GM12865 (cell line): ENCODE measurements at places on chromosomes 1 and 21.
A peak's percentile ranks its signal among the peaks of the same experiment; 100 is the strongest.

GRCh38 chr1:102742426-102742825, 365.9 kb downstream of the COL11A1 start:
- no peak for DNase-seq

- DNase-seq, result no peak
Observed at GRCh38 chr1:87840767-87841166, 512.1 kb downstream of the LMO4 start.

- DNase-seq, result peak; percentile 88
Observed at GRCh38 chr1:9689011-9689706, 37.6 kb downstream of the PIK3CD start.

DNA sequence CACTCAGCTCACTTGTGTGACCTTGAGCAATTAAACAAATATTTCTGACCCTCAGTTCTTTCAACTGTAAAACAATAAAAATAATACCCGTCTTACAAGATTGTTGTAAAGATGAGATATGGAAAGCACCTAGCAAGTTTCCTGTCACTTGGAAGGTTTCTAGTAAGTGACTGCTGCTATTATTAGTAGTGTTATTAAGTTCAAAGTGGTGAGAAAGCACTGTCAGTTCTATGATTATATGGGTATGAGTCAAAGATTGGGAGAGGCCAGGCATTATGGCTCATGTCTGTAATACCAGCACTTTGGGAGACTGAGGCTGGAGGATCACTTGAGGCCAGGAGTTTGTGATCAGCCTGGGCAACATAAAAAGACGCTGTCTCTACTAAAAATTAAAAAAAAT, 145.4 kb downstream of the C1orf21 start:
- DNase-seq, result peak; percentile 49

GRCh38 chr1:161080441-161081405, 8.6 kb downstream of the NECTIN4 start:
- DNase-seq, result no peak

DNA sequence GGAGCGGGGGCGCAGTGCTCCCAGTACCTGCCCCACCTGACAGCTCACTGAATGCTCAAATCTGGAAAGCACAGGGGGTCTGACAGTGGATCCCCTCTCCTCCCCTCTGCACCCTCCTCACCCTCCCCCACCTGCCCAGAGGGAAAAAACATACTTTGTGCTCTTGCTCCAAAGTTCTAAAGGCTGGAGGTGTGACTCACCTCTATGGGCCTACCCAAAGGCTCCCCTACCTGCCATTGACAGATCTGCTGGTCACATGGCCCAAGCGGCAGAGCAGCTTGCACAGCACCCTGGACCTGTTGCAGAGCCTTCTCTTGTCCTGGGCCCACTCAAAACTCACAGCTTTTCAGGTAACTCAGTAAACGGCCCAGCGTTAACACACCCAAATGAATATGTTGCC, 55.7 kb downstream of the ADSS2 start:
- DNase-seq, result no peak

- DNase-seq, result no peak
Observed at GRCh38 chr1:2498648-2499047, 22.6 kb downstream of the PLCH2 start.

DNA sequence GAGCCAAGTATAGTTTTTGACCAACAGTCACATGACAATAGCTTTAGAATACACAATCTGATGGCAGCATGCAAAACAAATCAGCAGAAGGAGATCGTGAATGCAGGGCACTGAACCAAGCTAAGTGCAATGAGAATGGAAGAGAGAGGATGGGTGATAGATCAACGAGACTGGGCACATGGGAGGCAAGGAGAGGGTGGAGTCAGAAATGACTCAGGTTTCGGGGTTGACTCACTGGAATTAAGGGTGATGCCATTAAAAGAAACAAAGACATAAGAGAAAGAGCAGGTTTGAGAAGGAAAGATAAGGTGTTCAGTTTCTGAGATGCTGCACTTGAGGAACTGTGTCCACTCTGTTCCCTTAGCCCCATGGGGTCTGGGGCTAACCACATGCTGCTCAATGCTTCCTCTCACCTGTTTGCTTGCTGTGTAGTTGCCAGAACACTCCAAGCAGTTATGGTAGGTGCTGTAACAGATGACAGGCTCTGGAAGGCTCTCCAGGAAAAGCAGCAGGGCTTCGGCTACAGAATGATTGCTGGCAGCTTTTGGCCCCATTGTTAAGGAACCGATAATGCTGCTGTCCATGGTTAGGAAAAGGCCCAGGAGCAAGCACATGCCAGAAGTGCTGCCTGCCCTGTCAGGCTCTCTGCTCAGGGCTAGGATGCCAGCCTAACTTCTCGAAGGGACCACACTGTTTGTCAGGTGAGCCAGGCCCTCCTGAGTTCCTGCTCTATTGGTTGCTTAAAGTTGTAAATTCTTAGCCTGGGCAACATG, 6.1 kb upstream of the MTF1 start:
- DNase-seq, result no peak

GRCh38 chr1:100353071-100353801, 930 bp downstream of the CDC14A start:
- DNase-seq, result peak; percentile 68

DNA sequence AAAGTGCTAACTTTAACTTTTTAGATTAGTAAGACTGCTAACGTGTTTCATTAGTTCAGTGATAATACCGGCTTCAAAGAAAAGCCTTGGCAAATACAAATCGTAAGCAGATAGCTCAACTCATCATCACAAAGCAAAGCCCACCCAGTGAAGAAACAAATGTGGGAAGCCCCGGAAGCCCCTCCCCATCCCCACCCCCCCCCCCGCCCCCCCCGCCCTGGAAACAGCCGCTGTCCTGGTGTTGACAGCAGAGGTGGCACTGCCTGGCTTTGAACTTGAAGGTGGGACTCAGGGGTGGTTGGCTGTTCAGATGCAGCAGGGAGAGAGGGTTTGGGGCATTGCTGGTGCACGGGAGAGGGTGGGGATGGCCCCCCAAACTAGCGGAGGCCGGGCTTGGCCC, 14.1 kb downstream of the PDXK start:
- no peak for DNase-seq

DNA sequence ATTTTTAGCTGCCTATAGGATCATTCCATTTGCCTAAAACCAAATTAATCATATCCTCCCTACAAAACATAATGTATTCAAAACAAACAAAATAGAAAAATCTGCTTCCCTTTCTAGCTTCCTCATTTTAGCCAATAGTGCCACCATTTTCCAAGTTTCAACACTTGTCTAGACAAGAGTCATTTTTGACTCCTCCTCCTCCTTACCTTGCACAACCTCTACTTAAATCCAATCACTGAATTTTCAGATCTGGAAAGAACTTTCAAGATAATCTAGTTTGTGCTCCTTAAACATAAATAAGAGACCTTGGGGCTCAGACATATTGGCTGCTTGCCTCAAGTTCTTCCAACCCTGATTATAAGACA, 7.4 kb downstream of the STX6 start:
- DNase-seq, result no peak

DNA sequence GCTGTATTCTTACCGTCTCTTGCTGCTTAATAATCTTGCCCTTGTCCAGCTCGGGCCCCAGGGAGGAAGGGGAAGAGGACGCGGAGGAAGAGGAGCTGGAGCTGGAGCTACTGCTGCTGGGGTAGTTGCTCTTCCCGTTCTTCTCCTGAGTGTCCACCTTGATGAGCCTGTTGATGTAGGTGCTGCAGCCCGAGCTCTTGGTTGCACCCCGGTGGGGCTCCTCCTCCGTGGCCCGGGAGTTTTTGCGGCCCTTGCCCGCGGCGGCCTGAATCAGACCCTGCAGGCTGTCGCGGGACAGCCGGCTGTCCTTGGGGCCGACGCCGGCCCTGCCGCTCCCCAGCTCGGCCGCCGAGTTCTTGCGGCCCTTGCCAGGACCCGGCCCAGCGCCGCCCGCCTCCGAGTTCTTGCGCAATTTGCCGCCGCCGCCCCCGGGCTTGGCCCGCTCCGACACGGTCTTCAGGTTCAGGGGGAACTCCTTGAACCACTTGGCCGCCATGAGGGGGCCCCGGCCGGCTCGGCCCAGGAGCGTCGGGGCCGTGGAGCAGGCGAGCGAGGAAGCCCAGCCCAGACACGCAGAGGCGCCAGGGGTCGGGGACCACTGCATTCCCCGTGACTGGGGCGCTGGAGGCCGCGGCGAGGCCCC, 475 bp upstream of the TDRD10 start:
- DNase-seq, result no peak

- no peak for DNase-seq
Observed at GRCh38 chr1:222347627-222348026, 200.3 kb downstream of the HHIPL2 start.

- DNase-seq, result no peak
Observed at GRCh38 chr1:53682881-53683280, 56.1 kb downstream of the GLIS1 start.

GRCh38 chr1:39154553-39155421, 49.7 kb upstream of the MACF1 start:
- DNase-seq, result no peak

DNA sequence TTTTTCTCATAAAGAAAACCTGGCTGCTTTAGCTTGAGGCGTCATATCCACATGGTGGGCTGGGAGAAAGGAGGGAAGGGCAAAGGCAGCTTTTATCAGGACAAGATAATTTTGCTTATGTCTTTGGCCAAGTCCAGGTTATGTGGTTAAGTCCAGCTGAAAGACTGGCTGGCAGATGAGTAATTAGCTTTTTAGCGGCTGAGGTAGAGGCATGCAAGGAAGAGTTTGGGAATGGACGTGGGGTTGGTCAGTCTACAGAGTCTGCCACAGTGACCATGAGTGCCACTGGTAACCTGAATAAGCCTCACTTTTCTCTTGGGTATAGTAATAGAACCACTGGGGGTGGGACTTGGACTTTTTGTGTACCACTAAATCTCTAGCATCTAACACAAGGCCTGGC, 39.8 kb downstream of the NEK7 start:
- no peak for DNase-seq

DNA sequence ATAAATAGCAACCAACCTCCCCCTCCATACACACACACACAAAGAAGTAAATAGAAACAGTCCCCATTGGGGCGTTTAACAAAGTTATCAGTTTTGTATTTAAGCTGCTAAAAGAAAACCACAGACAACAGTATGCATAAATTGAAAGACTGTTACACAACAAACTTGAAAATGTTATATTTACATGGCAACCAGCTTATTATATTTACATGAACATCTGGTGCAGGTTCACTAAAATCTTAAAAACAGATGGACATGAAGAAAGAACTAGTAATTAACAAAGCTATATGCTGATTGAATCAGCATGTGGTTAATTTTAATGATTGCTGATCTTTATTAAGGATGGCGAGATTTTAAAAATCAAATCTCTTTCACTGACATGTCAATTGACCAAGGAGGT, 384.7 kb downstream of the LRRIQ3 start:
- DNase-seq, result no peak

DNA sequence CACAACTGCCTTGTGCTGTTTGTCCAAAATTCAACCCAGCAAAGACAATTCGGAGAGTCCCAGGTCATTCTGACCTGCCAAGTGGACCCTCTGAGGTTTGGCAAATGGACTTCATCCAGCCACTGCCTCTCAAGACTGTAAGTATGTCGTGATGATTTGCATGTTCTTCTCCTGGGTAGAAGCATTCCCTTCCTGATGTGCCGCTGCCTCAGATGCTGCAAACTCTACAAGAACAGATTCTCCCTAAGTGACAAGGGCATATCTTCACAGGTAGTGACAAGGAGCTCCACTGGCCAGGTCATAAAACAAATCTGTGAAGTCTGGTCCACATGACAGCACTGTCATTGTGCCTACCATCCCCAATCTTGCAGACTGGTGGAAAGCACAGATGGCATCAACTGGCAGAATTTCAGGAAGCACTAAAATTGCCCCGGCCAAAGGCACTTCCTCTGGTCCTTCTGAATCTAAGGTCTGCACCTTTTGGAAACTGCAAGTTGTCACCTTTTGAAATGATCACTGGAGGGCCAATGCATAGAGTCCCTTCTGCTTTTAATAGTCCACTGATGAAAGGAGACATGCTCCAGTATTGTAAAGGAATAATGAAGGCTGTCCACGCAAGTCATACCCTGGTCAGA, 27.4 kb downstream of the POFUT2 start:
- no peak for DNase-seq

DNA sequence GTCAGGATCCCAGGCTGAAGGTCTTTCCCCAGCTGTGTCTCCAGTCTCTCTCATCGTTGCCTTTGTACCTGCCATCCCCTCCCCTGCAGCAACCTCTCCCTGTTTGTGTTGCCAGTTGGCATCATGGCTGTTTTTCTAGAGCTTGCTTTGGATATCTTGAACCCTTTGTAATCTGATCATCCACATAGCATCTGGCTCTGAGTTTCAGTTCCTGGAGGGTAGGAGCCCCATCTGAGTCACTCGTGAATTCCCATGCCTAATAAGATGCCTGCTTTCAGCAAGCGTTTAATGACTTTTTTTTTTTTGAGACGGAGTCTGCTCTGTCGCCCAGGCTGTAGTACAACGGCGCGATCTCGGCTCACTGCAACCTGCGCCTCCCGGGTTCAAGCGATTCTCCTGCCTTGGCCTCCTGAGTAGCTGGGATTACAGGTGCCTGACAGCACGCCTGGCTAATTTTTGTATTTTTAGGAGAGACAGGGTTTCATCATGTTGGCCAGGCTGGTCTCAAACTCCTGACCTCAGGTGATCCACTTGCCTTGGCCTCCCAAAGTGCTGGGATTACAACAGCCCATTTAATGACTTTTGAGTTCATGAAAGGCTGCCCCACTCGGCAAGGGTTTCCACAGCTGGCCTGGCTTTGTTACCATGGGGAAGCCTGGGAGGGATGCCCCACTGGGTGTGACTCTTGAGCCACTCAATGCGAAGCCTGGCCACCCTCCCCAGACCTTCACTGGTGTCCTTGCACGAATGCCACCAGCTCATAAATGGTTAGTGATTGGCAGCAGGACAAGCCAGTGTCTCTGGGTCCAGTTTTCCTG, 11.9 kb downstream of the ALPL start:
- DNase-seq, result peak; percentile 18

- no peak for DNase-seq
Observed at GRCh38 chr1:16260814-16261213, 23.8 kb upstream of the CPLANE2 start.

DNA sequence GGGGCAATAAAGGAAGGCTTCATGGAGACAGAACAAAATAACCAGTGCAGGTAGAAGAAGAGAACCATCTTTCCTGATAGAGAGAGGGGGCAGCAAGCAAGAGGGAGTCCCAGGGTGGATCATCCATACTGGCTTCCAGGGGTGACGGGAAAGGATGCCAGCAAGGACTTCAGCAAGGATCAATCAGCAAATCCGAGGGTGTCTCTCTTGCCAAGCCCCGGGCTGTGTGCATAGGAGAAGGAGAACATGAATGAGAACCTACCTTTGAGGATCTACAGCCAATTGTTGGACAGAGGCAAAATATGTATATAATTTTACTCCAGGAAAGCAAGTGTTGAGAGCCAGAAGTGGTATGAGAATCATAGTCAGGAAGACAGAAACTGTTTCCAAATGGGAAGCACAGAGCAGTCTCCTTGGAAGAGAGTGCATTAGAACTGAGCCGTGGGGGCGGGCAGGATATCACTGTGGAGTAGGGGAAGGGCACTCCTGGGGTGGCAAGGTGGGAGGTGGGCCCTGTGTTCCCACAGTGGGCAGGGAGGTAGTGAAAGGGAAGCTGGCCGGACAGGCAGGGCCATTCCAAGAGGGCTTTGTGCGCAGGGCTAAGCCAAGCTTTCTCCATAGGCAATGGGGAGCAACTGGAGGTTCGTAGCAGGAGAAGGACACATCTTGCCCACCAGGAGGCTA, 1.1 kb upstream of the S100A9 start:
- DNase-seq, result no peak
